ENCODE measurements at places on chromosomes 11 and 22. TPM values are rescaled to one million over a fixed set of nuclear protein-coding genes. Genes with fewer than 3 reads are reported as not detected.

GRCh38 chr11:1234054-1234720 lies 11.3 kb downstream of the MUC5B start:
- DNase-seq = peak; percentile 79

DNA sequence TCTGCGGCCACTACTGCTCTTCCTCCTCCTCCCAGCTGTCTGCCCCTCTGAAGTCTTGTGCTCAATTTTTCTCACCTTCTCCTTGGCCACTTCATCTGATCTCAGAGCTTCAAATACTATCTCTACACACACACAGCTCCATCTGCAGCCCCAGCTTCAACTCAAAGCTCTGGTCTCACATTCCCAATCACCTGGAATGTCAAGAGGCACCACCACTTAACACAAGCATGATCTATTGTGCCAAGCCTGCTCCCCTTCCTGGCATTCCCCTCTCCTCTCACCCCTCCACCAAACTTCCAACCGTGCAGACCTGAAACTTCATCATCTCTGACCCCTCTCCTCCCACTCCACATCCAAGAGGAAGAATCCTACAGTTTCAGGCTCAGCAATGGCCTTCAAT lies 17.5 kb downstream of the NRXN2 start:
- no peak for DNase-seq

TPBGL gene
- total RNA-seq = 0.84 TPM

TAGLN gene
- 122 TPM for total RNA-seq

PTPRCAP gene
- total RNA-seq = 1.6 TPM

DNA sequence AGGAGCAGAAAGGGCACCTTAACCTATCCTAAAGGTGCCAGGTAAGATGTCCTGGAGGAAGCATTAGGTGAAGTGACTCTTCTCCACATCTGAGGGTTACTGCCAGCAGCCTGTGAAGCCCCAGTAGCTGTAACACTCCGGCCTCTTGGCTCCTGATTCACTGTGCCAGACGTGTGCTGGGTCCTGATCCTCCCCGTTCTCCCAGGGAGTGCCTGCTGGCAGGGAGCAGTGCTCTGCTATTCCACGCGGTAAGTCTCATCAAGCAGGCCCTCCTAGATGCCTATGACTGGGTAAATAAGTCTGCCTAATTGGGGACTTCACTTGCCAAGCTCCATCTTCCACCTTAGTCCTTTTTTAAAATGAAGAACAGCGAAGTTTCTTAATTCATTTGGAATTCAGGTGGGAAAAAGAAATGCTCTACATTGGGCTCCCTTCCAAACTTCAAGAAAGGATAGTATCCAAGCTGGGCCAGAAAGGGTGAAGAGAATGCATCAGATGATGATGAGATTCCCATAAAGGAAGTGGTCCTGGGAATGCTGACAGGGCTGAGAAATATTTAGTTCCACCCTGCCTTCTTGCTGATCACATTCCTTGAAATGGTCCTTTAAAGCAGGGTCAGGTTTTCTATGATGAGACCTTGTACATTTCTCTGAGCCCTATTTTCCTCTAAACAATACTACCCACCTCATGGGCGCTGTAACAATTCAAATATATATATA lies 188.0 kb downstream of the MAML2 start:
- no peak for DNase-seq

DNA sequence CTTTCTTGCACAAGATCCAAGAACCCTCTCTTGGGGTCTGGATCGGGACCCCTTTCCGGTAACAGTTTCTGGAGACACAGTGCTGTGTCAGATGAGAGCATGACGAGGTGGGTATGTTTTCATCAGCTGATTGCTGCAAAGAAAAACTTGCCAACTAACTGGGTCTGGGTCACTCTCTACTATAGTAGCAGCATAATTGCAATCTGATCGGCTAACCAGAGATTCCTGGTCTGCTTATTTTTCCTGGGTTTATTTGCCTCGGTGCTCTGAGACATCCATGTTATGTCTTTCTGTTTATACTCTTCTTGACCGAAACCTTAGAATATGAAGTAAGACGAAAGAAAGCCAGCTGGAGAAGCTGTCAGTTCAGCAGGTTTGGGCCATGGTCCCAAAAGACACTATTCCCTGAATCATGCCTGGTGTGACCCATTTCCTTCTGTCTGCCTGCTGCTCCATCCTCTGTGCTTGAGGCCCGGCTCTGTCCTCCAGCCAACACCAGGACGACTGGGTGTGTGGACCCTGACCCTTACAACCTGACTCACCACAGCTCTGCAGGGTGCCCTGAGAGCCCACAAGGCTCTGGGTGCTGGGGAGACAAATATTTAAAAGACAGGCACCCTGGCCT lies 24.1 kb upstream of the CLMP start:
- no peak for DNase-seq

- DNase-seq = no peak
Measured at GRCh38 chr11:61280883-61281580, 14.1 kb downstream of the VWCE start.

GRCh38 chr11:106233191-106233590 lies 155.7 kb downstream of the AASDHPPT start:
- DNase-seq = no peak

- DNase-seq = no peak
Measured at GRCh38 chr11:120248551-120249278, 8.8 kb downstream of the POU2F3 start.

DNA sequence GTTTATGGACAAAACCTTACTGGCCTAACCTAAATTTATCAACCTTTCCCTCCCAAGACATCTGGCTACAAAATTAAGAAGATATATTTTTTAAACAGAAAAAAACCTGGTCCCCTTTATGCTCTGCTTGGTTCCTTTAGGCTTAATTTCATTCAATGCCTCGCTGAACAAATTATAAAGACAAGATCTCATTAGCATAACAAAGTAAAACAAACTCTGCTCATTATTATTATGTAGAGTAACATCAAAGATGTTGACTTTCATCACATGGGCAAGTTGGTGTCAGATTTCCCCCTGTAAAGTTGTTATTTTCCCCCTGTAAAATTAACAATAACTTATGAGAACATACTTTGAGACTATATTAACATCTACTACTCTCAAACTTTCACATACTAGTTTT lies 11.0 kb downstream of the RRAS2 start:
- no peak for DNase-seq

- DNase-seq = no peak
Measured at GRCh38 chr11:93819966-93820695, 30.3 kb downstream of the VSTM5 start.

GRCh38 chr11:111911563-111912401 lies at the start of gene CRYAB:
Gene CRYAB, minus strand, starts transcription at chr11:111911770. Its CDS starts 46 bp downstream, at chr11:111911724.
- peak; percentile 97 for DNase-seq

MAPK8IP1 gene
- 4.6 TPM for total RNA-seq

HOATZ gene
- not detected for total RNA-seq

GRCh38 chr11:110128161-110128560 lies 35.0 kb downstream of the ZC3H12C start:
- no peak for DNase-seq

LGALS1 gene
- 110 TPM for total RNA-seq

DNA sequence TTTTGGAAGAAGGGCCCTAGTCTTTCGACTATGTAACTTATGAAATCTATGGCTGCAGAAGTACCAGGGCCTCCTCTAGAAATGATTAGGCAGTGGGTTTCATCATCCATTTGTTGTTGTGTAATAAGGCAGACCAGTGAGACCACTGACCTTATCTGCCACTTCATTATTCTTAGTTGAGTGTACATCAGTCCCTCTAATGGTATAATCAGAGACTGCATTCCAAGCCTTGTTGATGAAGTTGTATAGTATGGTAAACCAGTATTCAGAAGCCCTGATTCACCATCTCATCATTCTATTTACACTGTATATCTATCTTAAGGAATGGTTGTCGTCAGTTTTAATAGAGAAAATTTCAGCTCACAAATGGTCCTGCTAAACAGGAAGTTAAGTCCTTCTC lies 32.2 kb upstream of the GRIA4 start:
- DNase-seq = no peak

KCNJ1 gene
- 0.10 TPM for total RNA-seq

DNA sequence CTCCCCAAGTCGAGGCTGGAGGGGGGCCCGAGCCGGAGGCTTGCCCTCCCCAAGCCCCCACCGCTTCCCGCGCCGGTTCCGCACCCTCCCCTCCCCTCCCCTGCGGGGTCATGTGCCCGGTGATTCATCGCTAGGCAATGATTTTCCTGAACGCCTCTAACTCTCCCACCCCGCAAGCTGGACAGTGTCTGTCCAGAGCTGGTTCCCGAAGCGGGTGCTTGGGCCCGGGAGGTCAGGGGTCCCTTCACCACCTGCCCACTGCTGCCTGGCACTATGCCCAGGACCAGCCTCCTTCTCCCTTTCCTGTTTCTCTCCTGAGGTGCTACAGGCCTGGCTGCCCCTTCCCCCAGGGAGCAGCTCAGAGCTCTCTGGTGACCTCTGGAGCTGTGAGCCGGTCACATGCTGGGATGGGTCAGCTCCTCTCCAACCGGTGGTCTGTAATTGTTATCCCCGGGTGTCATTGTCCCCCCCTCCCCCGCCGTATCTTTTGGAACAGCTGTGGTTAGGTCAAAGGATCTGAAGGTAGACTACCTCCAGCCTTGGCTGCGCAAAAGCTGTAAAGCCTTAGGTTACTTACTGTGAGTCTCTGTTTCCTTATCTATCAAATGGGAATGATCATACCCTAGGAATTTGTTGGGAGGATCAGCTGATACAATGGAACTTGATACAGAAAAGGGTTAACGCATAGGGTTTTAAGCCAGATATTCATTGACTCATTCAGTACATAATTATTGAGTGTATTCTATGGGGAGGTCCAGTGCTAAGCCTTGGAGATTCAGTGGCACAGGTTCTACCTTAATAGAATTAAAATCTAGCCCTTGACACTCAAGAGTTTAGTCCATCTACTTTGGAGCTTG lies 753 bp downstream of the STX3 start:
- peak; percentile 81 for DNase-seq

GRCh38 chr22:23531283-23531956 lies 48.7 kb downstream of the IGLL1 start:
- DNase-seq = no peak

GRCh38 chr11:92278791-92279433 lies 54.3 kb downstream of the FAT3 start:
- no peak for DNase-seq

GRCh38 chr22:45490836-45491235 lies 11.8 kb upstream of the FBLN1 start:
- no peak for DNase-seq

GRCh38 chr11:65789230-65790103 lies 2.6 kb downstream of the OVOL1 start:
- DNase-seq = no peak

DNA sequence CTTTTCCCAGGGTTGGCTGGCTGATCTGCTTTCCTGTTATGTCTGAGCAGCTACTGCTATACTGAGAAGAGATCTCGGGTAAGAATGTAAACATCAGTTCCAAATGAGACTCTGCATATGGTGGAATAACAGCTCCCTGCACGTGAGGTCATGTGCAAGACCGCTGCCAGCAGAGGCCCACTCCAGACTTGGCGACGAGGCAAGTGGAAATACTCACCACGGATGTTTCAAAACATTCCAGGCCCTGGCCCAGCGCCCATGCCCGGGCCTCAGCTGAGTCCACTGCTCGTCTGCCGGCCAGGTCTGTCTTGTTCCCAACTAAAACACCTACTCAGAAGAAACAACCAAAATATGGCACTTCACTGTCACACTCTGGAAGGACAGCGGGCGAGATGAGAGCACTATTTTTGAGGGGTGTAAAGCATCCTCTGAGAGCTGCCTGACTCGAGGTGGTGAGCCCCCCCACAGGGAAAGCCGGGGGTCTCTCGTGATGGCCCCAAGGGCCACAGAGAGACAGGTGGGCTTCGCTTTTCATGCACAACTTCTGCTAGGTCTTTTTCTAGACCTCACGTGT lies 13.1 kb downstream of the IFT27 start:
- DNase-seq = peak; percentile 82

RCN1 gene
- 40.0 TPM for total RNA-seq

GRCh38 chr22:49961601-49962011 lies 1.0 kb downstream of the PIM3 start:
- peak; percentile 89 for DNase-seq

DNA sequence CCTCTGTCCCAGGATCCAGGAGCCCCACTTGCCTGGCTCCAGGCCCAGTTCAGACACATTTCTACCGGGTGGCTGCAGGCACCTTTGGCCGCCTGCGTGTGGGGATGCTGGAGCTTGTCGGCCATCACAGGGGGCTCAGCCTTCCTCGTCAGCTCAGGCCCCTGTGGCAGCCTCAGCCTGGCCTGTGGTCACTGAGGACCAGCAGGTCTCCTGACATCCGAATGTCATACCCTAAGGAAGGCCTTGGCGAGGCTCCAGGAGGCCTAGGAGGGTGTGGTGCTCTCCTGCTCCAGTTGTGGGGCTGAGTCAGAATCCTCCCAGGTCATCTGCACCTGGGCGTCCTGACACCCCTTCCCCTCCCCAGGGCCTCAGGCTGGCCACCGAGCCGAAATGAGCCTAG lies 14.9 kb upstream of the SOX10 start:
- DNase-seq = no peak

BET1L gene
- total RNA-seq = 33.0 TPM

IMMP1L gene
- 6.8 TPM for total RNA-seq

- DNase-seq = no peak
Measured at GRCh38 chr22:21064917-21065864, 19.4 kb downstream of the LRRC74B start.

All from lower leg skin (tissue), 4 donors.